ENCODE measurements at places on chromosomes 4 and X.

GRCh38 chr4:81757691-81758090 is 286.0 kb upstream of the RASGEF1B start:
- no peak for DNase-seq

- DNase-seq: no peak
Observed at GRCh38 chr4:58849026-58849425, 1738.8 kb upstream of the IGFBP7 start.

- DNase-seq: no peak
Observed at GRCh38 chr4:168841000-168841671, 168.9 kb downstream of the CBR4 start.

DNA sequence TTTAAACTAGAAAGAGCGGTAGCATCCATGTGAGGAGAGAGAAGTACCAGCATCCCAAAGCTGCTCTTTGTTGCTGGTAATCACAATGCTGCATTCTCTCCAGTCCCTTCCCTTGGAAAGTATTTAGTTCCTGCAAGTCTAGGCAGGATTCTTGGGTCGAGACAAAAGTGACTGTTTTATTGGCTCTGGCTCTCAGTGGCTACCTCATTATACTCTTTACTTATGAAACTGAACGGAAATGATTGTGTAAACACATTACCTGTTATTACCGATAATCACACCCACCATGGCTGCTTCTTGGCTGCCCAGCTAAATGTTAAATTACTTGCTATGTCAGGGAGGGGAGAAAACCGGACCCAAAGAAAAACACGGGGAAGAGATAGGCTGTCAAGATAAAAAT is 26.2 kb downstream of the ATXN3L start:
- peak; percentile 94 for DNase-seq

DNA sequence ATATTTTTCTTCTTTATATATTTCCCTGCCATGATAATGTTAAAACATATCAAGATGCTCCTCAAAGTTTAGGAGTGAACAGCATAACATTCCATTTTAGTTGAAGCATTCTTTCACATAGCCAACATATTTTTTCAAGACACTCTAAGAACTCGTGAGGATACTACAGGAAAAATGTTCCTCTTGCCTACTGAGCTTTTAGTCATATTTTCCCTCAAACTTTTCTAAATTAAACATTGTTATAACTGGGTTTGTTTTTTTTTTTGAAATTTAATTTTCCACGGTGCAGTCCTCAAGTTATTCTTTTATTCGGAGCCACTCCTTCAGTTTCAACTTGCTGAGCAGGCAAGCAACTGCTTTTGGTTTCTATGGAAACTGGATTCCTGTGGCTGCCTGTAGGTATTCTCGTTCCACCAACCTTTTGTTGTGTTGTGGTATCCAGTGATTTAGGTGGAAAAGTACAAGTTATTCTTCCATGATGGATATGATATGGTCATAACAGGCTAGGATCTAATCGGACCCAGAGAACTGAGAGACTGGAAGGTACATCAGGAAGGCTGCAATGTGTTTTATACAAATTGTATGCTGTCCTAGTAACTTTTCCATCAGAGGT is 248.0 kb downstream of the TRIML1 start:
- DNase-seq: no peak

GRCh38 chr4:66577922-66578321 is 907.6 kb upstream of the EPHA5 start:
- DNase-seq: no peak

DNA sequence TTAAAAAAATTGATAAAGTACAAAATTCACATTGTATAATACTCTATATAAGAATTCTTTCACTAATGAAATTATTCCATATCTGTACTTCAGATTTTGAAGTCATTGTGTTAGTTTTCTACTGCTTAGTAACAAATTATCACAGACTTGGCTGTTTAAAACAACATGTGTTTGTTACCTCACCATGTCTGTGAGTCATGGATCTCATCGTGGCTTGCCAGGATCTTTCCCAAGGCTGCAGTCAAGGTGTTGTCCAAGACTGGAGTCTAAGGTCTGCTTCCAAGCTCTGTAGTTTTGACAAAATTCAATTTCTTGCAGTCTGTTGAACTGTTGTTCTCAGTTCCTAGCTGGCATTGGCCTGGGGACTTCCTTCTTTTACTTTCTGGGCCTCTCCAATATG is 1286.9 kb downstream of the ADGRL3 start:
- no peak for DNase-seq

DNA sequence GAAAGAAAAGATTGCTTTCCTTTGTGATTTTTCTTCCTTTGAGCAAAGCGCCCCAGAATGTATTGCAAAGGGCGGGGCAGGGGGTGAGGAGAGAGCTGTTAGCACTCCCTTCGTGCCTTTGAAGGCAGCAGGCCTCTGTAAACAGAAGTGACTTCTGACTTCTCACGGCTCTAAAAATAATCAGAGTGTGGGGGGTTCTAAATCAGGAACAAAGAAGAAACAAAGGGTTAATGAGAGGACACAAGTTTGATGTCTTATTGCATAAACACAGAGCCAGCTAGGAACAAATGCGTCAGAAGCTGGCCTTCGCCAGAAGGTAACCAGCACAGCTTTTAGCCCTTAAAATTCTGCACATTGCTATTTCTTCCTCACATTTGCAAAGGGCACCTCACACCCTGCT is 626.2 kb downstream of the MID1IP1 start:
- no peak for DNase-seq

DNA sequence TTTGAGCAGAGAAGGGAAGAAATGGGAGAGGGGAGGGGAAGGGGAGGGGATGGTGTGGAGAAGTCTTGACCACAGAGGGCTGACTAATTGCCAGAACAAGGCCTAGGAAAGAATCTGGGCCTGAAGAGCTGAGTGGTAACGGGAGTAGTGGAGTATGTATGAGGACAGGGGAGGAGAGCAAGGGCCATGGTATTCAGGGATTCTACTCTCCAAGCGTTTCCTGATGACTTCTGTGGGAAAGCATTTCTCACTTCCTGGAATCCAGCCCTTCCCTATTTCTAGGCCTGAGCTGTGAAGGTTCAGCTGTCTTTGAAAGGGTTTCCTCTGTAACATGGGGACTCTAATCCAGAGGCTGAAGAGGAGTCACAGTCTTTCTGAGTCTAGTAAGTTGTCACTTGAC is 19.7 kb upstream of the SOX3 start:
- no peak for DNase-seq

- no peak for DNase-seq
Observed at GRCh38 chr4:137694138-137694537, 161.8 kb upstream of the PCDH18 start.

DNA sequence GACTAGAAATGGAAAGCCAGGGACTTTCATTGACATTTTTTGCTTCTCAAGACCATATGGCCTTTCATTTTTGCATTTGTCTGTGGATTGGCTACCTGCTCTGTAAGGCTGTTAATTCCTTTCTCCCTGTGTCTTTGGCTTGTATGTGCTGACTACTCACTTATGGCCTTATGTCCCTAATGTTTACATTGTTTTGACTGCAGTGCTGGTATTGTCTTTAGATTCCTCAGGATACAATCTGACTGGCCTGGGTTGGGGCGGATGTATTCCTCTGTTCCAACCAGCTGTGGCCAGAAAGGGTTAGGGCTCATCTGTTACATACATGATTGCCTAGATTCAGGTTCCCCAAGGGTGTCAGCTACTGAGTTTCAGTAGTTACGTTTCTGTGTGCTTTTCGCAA is 108.1 kb downstream of the RAPGEF2 start:
- DNase-seq: no peak

DNA sequence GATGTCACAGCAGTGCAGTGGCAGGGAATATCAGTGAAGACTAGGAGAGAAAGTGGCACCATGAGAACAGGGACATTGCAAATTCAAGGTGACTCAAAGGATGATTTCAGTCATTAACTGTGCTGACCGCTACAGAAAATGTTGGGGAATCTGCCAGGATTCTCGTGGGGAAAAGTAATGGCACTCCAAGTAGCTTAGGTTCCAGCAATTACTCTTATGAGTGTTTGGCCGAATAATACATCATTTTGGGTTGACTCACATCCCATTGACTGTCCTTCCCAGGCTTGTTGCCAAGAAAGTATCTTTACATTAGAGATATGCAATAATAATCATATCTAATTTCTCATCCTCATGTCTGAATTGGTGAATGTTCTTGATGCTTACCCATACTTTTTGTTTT is 1411.1 kb upstream of the PCDH7 start:
- no peak for DNase-seq

- DNase-seq: no peak
Observed at GRCh38 chrX:33188286-33188685, 23.1 kb downstream of the DMD start.

DNA sequence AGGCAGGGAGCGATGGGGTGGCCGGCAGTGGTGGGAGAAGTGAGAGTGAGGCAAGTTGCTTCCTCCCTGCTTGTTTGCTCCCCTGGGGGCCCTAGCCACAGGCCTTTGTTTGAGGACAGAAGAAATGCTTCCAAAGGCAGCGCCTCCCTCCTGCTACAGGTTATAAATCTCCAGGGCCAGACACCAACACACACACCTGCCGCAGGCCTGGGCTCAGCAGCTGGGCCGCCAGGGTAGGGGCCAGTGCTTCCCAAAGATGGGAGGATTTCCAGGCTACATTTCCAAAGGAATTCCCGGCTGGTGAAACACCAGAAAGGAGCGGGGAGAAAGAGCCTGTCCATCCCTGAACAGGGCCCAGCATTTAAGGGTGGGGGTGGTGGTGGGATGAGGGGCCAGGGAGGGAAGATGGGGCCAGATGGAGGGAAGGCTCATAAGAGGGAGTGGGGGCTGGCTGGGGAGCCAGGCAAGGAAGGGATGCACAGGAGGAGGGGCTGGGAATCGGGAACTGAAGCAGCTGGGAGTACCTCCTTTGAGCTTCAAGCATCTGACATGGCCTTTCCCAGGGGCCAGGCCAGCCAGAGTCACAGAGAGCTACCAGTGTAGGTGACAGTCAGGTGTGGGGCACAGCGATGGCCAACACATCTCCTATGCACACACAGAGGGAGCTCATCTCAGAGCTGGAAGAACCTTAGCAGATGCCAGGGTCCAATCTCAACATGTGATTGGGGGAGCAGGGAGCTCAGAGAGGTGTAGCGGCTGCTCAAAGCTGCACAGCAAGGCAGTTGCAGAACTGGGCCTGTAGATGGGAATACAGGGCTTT is 143.9 kb downstream of the PJA1 start:
- DNase-seq: no peak

GRCh38 chrX:112536544-112536943 is 143.2 kb downstream of the LHFPL1 start:
- DNase-seq: no peak

DNA sequence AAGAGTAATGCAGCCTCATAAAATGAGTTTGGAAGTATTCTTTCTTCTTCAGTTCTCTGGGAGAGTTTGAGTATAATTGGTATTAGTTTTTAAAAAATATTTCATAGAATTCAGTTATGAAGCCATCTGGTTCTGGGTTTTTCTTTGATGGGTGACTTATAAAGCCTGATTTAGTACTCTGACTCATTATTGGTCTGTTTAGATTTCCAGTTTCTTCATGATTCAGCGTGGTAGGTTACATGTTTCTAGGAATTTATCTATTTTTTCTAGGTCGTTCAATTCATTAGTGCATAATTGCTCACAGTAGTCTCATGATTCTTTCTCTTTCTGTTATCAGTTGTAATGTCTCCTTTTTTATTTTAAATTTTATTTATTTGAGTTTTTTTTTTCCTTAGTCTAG is 111.2 kb downstream of the CEP44 start:
- no peak for DNase-seq

- DNase-seq: no peak
Observed at GRCh38 chr4:14221176-14221575, 593.7 kb upstream of the BOD1L1 start.

DNA sequence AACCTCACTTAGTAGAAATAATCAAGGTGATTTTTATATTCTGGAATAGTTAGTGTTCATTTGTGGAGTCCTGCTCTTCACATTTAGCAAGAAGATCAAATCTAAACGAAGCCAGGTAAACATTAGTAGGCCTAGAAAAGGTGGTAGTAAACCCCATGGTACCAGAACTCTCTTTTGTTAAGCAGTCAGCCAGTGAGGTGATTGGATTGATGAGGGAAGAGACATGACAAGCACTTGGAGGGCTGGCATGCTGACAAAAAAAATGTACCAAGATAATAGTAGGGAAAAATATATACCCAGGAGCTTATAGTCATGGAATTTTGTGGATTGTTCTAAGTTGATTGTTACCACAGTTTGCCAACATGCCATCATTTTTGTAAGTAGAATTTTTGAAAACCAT is 163.8 kb downstream of the BANK1 start:
- DNase-seq: no peak

- DNase-seq: no peak
Observed at GRCh38 chr4:13182133-13182532, 302.0 kb downstream of the RAB28 start.

DNA sequence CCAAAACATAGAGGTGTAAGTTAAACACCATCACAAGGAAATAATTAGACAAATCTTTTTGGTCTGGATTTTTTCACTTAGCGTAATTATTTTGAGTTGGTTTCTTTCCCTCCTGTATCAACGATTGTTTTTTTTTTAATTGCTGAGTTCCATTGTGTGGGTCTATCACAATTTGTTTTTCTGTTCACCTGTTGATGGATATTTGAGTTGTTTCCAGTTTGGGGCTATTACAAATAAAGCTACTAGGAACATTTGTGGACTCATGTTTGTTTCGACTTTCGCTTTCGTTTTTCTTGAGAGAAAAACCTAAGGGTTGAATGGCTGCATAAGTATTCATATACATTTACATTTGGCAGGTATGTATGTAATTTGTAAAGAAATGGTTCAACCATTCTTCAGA is 20.4 kb upstream of the FBXW7 start:
- DNase-seq: no peak

GRCh38 chr4:55103224-55103623 is 22.2 kb downstream of the KDR start:
- no peak for DNase-seq

GRCh38 chr4:9964879-9965278 is 56.4 kb downstream of the SLC2A9 start:
- DNase-seq: no peak

GRCh38 chr4:23144707-23145106 is 452.0 kb downstream of the GBA3 start:
- DNase-seq: no peak

DNA sequence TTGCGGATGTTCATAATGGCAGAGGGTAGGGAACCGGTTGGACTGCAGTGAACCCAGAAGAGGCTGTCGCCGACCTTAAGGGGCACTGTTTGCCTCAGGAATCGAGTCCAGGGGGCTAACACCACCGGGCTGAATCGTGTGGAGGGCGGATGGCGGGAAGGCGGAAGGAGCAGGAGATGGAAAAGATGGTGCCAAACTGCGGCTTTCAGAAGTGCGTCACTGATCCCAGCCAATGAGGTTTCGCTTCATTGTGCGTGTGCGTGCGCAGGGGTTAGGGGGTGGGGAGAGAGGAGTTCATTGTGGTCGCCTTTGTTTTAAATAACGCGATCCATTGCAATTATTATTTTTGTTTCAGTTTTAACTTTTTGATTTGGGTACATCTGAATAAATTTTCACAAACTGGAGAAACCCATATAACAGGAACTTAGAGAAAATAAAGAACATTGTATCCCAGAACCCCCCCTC is at the start of gene NAA11:
NAA11 (minus strand) TSS at position 198 of the 465 bp plus-strand sequence; CDS start at position 14, 184 bp downstream.
- DNase-seq: no peak

GRCh38 chr4:153733751-153734448 is 25.9 kb downstream of the RNF175 start:
- DNase-seq: peak; percentile 39

- DNase-seq: no peak
Observed at GRCh38 chr4:138576684-138577083, 334.5 kb upstream of the SLC7A11 start.
